ENCODE measurements at places on chromosomes 16 and 17.
A peak's percentile ranks its signal among the peaks of the same experiment; 100 is the strongest.

DNA sequence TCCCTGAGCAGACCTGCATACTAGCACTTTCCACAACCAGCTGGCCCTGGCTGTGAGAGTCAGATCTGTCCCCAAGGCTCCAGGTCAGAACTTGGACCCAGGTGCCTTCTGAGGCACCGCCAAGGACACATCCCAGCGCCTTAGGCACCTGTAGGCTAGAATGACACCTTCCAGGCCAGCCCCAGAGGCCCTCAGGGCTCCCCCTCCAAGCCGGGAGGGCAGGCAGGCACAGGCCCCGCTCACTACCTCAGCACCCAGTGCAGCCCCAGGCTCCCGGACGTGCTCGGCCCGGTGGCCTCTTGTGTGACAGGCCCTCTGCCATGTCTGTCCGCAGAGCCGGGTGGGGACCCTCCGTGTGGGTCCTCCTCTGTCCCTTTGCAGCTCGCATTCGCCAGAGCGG, 56.3 kb upstream of the CMIP start:
- no peak for DNase-seq

DNA sequence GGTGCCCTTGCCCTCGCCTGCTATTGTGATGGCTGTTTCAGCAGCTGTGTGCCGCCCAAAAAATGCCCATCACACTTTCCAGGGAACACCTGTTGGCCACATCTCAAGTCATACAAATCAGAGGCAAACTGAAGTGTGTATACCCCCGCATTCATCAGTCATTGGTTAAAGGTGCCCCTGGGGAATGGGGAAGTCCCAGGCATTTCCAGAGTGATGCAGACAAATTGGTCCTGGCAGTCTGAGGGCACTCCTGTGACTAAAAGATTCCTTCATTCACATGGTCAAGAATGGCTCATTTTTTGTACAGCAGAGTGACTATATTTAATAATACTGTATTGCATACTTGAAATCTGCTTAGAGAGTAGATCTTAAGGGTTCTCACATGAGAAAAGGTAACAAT, 102.9 kb upstream of the TMEM97 start:
- no peak for DNase-seq

- DNase-seq: no peak
Measured at GRCh38 chr16:76837872-76838271, 353.1 kb upstream of the MON1B start.

- DNase-seq: peak; percentile 16
Measured at GRCh38 chr17:56891751-56892150, 22.1 kb downstream of the TRIM25 start.

GRCh38 chr16:3587547-3588110, 10.4 kb upstream of the NLRC3 start:
- no peak for DNase-seq

GRCh38 chr16:23424292-23424958, 28.6 kb downstream of the COG7 start:
- DNase-seq: no peak

GRCh38 chr17:354651-355556, 2.3 kb upstream of the RPH3AL start:
- no peak for DNase-seq

DNA sequence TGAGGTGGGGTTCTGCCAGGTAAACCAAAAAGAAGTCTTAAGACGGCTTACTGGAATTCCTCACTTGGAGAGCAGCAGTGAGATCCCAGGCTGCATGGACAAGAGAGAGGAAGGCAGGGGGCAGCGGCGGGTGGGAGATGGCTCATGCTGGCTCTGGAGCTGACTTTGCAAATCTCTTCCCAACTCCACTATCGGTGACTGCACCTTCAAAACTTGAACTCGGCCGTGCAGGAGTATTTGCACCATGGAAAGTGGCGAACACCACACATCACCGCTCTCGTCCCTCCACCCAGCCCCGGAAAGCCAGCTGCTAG, 16.7 kb downstream of the CA5A start:
- DNase-seq: no peak

DNA sequence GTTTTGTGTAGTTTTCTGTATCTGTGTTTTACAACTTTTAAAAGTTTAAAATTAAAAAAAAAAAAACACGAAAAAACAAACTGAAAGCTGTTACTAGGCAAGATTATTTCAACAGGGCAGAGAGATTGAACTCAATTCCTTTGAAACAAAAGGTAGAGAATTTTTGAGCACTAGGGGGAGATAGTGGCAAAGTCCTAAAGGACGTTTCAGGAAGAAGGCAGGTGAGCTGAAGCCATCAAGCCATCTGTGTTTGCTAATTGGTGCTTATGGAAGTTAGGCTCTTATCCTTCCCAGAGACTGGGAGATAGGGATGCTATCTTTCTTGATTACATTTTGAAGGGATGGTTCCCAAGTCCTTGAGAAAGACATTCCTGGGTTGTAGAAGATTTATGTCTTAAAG, 70.6 kb upstream of the CLEC3A start:
- no peak for DNase-seq

- DNase-seq: no peak
Measured at GRCh38 chr16:60608971-60609370, 1427.3 kb downstream of the CDH8 start.

DNA sequence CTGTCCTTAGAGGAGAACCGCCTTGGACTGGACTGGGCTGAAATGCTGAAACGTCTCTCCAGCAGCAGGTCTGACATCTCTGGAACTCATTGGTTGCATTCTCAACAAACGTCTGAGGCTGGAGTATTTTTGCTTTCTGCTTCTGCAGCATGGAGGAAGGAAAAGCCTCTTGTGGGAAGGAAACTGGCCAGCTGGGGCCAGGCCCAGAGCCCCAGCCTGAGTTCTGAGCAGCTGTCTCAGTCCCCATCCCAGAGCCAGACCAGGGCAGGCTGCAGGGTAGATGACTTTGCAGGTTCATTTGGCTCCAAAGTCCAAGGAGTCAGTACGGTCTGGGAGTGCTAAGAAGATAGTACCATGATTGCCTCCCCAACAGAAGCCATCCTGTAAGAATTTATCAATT, 18.3 kb downstream of the TEKT3 start:
- DNase-seq: no peak

- no peak for DNase-seq
Measured at GRCh38 chr17:79769570-79770506, 8.1 kb upstream of the CBX2 start.

GRCh38 chr17:51435171-51435552, 174.8 kb downstream of the UTP18 start:
- DNase-seq: no peak

DNA sequence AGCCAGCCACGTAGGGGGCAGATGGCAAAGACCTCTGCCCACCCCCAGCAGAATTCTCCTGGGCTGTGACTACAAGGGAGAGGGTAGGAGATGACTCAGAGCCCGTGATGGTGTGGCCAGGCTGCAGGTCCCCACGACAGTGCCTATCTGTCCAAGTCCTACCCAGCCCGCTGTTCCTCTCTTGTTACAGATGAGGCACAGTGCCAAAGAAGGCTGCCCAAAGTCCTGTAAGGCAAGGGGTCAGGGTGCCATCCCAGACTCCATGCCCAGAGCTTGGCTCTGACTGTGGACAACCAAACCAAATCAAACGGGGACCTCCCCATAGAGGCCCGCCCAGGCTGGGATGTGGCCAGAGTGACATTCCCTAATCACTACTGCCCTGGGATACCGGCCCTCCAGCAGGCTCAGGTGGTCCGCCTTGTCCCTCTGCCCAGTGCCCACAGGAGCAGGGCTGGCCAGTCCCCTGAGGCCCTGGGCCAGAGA, 12.6 kb upstream of the BCAR1 start:
- no peak for DNase-seq

DNA sequence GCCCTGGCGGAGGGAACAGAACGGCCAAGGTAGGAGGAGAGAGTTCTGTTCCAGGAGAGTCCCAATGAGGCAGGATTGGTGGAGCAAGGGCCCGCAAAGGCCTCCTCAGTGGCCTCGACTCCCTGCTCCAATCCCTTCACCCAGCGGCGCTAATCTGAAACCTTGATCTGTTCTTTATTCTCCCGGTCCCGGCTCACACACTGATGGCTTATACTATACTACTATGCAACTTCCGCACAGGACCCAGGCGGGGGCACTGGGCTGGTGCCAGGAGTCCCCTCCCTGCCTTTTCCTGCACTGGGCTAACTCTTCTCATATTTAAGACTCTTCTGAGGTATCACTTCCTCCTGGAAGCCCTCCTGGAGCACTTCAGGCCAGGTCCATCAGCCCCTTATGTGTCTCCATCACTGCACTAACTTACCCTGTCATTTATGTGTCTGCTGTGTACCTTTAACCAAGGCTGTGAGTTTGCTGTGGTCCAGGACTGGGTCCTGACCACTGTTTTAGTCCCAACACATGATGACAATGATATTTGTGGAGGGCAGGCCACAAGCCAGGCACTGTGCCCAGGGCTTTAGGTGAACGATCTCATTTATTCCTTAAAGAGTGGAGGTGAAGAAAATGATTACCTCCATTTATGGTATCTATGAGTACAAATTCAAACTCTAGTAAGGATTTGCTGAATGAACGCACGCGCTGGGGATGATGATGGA, 6.8 kb downstream of the CCDC102A start:
- no peak for DNase-seq

DNA sequence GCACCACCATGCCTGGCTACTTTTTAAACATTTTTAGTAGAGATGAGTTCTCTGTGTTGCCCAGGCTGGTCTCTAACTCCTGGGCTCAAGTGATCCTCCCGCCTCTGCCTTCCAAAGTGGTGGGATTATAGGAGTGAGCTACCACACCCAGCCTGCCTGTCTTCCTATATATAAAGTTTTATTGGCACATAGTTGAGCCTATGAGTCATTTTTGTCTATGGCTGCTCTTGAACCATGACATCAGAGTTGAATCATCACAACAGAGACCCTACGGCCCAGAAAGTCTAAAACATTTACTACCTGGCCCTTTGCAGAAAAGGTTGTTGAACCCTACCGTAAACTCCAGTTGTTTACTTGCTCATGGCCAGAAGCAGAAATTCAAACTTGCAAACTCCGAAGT, 7.9 kb downstream of the SEPTIN12 start:
- DNase-seq: no peak

DNA sequence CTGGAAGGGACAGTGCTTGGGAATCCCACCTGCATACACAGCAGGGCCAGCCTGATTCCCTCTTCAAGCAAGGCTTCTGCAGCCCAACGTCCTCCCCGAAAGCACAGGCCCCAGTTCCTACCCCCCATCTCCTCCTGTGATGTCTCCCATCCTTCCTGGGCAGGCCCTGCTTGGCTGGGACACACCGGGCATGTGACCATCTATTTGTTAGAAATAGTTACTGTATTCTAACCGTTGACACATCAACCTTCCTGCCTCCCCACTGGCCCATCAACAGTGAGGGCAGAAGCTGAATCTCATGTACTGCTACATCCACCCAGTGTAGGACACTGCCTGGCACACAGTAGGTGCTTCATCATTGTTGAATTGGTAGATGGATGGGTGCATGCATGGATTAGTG, 10.7 kb downstream of the PRR29 start:
- DNase-seq: no peak

- no peak for DNase-seq
Measured at GRCh38 chr16:73949574-73950320, 346.9 kb upstream of the PSMD7 start.

- no peak for DNase-seq
Measured at GRCh38 chr16:49505556-49505955, 132.0 kb downstream of the C16orf78 start.

GRCh38 chr16:88839745-88840599, 16.8 kb downstream of the GALNS start:
- no peak for DNase-seq

- no peak for DNase-seq
Measured at GRCh38 chr17:79075446-79075750, 774 bp downstream of the ENGASE start.

- DNase-seq: no peak
Measured at GRCh38 chr17:72411124-72411563, 290.3 kb downstream of the SOX9 start.

Measured in stimulated activated CD8-positive, alpha-beta memory T cell treated with anti-CD3 and anti-CD28 coated beads, Interleukin-4, amount 100 ng/mL, for 1 hour (primary cell).